NCI-H526 treated with DMSO at 0.1 percent for 48 hours (cell line): ENCODE measurements at places on chromosomes 16 and 17.

- DNase-seq = no peak
These were observed 2.0 kb downstream of the POLR2A start for GRCh38 chr17:7486181-7486580.

GRCh38 chr16:11498683-11499082, 88.0 kb downstream of the LITAF start:
- no peak for DNase-seq

DNA sequence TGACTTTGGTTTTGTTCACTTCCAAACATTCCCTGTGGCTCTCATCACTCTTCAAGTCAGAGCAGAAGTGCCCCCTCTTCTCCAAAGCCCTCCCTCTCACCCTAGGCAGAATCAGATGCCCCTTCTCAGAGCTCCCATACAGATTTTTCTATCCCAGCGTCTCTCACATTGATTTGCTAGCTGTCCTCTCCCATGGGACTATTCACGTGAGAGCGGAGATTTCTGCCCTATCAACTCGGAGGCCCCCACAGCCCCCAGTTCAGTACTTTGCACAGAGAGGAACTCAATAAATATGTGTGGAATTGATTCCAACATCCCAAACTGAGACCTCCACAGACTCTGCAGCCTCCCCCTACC, 182.6 kb downstream of the C16orf78 start:
- DNase-seq = no peak

GRCh38 chr16:81553814-81554675, 109.4 kb downstream of the CMIP start:
- no peak for DNase-seq

- no peak for DNase-seq
These were observed 150.5 kb upstream of the SOX9 start for GRCh38 chr17:71970312-71970711.

- no peak for DNase-seq
These were observed 160.1 kb upstream of the IRX3 start for GRCh38 chr16:54446639-54447038.

DNA sequence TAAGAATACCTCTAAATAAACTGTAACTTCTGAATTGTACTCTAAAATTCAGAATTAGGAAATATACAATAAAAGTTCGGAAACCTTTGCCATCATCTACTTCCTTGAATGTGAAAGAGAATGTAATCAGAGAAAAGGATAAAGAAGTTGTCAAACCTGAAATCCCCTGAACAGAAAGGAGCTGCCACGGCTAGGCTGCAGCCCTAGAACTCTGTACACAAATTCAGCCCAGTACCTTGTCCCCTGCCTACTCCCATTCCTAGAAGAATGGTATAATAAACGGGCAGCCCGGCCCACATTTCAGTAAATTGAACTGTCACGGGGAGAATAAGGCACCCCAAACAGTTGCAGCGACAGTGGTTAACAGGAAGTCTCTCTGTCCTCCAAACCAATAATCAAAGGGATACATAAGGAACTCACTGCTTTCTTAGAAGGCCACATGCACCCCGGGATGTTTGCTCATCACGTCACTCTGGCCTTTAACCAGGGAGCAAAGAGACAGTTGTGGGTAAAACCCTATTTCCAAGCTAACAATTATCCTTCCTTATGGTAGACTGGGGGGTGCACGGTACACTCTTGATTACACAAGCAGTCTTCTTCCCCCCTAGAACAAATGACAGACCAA, 24.3 kb upstream of the RFFL start:
- DNase-seq = no peak

GRCh38 chr17:82151106-82151957, 53.3 kb upstream of the FASN start:
- DNase-seq = no peak

GRCh38 chr16:5003828-5004227, 29.9 kb downstream of the NAGPA start:
- no peak for DNase-seq

- DNase-seq = no peak
These were observed 9.0 kb upstream of the G6PC1 start for GRCh38 chr17:42891539-42892152.

GRCh38 chr16:86573215-86573614, 5.1 kb upstream of the FOXL1 start:
- no peak for DNase-seq

GRCh38 chr16:58336332-58337089, 41.7 kb upstream of the PRSS54 start:
- peak; percentile 30 for DNase-seq

GRCh38 chr17:6853764-6854442, 22.4 kb upstream of the TEKT1 start:
- no peak for DNase-seq

DNA sequence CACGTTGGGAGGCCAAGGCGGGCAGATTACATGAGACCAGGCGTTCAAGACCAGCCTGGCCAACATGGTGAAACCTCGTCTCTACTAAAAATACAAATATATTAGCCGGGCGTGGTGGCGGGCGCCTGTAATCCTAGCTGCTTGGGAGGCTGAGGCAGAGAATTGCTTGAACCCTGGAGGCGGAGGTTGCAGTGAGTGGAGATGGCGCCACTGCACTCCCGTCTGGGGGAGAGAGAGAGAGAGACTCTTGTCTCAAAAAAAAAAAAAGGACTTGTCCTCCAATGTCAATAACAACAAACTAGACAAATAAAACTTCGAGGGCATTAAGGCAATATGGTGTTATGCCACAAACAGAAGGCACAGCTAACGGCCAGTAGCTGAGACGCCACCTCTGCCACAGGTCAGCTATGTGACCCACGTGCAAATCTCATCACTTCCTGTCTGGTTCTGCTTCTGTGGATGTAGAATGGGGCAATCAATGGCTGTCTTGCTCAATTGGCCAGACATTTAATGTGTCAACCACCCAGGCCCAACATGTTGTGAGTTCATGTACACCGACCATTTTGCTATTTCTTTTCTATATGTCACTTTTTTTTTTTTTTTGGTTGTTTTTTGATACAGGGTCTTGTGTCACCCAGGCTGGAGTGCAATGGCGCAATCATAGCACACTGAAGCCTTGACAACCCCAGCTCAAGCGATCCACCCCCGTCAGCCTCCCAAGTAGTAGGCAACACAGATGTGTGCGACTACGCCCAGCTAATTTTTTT, 834 bp upstream of the TXNDC11 start:
- no peak for DNase-seq
